ENCODE measurements at places on chromosomes 7 and 10.

GRCh38 chr7:128974241-128974934 lies 36.7 kb downstream of the IRF5 start:
- DNase-seq = no peak

DNA sequence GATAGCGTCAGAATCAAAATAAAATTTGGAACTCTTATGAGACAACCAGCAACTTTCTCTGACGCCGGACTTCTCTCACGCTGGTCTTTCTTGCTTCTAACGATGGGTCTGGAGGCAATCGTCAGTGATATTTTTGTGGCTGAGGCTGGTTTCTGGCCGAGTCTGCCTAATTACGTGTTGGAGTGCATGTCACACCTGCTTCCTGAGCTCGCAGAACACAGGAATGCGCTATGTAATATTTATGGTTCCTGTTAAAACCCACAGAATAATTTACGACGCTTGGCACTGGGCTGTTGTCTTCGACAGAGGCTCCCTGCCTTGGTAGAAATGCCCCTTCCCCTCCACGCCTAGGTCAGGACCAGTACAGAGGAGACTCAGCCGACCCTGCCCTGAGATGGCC lies 64.9 kb downstream of the NPTX2 start:
- DNase-seq = no peak

- no peak for DNase-seq
These were observed 1506.2 kb upstream of the LRRTM3 start for GRCh38 chr10:65419629-65420028.

DNA sequence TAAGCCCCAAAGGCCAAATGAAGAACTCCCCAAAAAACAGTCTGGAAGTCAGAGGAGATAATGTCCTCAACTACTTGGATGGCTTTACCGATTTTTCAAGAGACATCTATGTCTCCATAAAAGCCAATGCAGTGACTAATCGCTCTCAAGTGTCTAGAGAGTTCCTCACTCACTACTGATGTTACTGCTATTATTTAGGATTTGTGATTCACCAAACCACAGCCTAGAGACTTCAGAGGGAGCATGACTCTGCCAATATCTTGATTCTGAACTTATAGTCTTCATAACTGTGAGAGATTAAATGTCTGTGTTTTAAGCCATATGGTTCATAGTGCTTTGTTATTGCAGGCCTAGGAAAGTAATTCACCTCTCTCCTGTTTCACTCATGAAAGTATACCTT lies 160.2 kb downstream of the IPMK start:
- DNase-seq = no peak
